ENCODE measurements at places on chromosomes 7 and 10.

DNA sequence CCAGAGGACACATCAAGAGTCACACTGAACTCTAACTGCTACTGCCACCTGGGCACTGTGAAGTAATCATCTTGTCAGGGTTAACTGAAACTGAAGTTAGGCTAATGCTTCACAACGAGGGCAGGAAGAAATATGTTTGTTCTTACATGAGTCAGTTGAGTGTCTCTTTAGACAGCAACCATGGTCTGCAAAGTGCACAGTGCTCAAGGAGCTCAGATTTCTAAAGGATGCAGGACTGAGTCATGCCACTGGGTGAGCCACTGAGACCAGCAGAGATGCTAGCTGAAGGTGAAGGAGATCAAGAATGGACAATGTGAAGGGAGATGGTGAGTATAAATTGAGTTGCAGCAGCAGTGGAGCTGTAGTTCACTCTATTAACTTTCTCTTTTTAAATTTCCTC, 76.0 kb upstream of the CTTNBP2 start:
- no peak for DNase-seq

DNA sequence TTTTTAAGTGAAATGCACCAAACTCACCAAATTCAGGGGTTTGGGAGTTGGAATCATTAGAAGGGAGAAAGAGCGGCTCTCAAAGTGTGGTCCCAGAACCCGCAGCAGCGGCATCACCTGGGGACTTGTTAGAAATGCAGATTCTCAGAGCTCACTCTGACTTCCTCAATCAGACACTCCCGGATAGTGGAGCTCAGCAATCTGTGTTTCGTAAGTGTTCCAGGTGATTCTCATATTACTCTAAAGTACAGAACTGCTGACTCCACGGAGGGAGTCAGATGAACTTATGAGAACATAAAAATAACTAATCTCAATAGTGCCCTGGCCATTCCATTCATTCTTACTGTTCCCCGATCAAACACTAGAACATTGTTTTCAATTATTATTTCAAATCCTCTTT, 358.7 kb upstream of the MYO3A start:
- no peak for DNase-seq

DNA sequence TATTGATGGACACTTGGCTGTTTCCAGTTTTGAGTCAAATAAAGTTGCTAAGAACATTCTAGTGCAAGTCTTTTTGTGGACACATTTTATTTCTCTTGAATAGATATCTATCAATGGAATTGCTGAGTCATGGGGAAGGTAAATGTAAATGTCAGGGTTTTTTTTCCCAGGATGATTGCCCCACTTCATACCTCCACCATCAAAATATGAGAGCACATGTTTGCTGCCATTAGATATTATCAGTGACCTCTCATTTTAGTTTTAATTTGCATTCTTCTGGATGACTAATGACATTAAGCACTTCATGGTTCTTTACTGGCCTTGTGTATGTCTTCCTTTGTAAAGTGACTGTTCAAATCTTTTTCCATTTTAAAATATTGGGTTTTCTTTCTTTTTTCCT, 45.7 kb downstream of the PAPSS2 start:
- DNase-seq = no peak

GRCh38 chr10:45241865-45242520, 73.4 kb downstream of the OR13A1 start:
- DNase-seq = no peak

- DNase-seq = no peak
Observed at GRCh38 chr10:3398825-3399646, 226.5 kb upstream of the PITRM1 start.

DNA sequence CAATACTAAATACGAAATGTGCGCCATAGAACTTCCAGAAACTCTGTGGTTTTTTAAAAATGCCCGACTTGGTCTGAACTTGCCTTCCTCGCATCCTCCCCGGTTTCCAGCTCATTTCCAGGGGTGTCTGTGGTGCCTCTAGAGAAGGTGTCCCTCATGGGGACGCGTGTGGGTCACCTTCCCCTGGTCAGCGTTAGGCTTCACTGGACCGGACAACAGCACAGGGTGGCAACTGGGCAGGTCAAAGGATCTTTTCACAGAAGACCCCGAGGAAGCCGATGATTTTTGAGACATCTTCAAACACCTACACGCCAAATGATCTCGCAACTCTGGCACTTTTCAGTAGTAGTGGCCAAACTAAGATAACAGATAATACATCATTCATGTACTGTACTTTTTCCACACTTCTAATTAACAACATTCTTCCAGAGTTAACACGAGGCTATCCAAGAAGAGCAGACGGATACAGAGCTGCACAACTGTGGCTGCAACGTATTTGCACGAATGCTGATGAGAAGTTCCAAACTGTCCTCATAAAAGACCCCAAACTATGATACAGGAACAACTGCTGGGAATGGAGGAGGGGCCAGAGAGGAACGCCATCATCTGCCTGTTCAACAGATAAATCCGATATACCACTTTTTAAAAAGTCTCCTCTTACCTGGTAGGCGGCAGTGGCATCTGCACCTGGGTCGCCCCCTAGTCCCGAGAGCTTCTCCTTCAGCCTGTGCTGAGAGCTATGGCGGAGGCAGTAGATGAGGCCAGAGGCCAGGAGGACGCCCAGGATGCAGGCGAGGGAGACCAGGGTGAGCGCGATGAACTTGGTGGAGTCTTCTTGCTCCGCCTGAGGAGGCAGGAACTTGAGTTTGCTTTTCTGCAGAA, 345.5 kb downstream of the DNAJB6 start:
- DNase-seq = no peak

DNA sequence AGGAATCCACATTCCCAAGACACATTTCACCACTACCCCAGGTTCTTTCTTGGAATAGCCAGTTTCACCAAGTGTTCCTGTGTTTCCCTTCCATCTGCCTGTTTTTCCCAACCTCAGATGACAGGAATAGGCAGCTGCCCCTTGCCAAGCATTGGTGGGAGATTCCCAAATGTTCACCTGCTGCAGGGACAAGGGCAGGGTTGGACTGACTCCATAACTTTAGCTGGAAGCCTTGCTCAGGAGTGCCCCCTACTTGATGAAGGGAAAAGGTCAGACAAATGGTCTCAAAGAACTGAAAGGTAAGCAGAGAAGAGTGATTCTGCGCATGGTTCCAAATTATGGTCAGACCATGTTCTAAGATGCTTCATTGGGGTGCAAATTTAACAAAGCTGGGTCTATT, 45.1 kb upstream of the LYZL1 start:
- DNase-seq = no peak

- no peak for DNase-seq
Observed at GRCh38 chr10:75265856-75266255, 30.1 kb upstream of the COMTD1 start.

- no peak for DNase-seq
Observed at GRCh38 chr7:49783446-49783845, 10.0 kb downstream of the VWC2 start.

GRCh38 chr7:150663802-150664494, 21.6 kb upstream of the GIMAP2 start:
- DNase-seq = no peak

- no peak for DNase-seq
Observed at GRCh38 chr10:4450981-4451908, 374.8 kb upstream of the AKR1E2 start.

DNA sequence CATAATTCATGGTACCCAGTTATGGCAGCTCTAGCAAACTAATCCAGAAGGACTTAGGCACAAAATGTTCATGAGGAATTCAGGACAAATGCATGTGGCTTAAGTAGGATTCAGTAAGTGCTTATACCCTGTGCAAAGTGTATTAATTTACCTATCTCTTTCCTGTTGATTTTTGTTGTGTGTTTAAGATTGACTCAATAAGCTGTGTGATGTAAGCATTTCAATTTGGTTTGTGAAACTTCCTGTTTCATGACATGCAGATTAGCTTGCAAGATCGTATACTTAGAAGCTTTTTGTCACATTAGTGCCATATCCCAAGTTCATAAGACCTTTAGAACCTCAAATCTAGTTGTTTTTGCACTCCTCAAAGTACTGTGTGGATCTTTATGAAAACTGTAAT, 416.7 kb downstream of the ARL4A start:
- no peak for DNase-seq

DNA sequence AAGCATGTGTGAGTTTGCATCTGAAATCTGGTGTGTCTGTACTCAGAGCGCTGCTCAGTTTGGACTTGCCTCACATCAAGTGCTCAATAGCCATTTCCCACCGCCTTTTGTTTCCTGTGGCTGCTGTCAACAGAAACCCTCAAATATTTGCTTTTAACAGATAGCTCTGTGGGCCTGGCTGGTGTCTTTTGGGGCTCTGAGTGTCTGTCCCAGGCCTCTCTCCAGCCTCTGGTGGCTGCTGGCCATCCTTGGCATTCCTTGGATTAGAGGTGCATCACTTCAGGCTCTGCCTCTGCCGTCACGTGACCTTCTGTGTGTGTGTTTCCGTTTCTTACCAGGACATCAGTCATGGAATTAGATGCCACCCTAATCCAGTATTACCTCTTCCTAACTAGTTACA, 9.3 kb downstream of the YKT6 start:
- DNase-seq = no peak

GRCh38 chr7:90483251-90483650, 13.8 kb downstream of the PTTG1IP2 start:
- no peak for DNase-seq

- DNase-seq = no peak
Observed at GRCh38 chr7:133554330-133554729, 301.5 kb downstream of the EXOC4 start.

DNA sequence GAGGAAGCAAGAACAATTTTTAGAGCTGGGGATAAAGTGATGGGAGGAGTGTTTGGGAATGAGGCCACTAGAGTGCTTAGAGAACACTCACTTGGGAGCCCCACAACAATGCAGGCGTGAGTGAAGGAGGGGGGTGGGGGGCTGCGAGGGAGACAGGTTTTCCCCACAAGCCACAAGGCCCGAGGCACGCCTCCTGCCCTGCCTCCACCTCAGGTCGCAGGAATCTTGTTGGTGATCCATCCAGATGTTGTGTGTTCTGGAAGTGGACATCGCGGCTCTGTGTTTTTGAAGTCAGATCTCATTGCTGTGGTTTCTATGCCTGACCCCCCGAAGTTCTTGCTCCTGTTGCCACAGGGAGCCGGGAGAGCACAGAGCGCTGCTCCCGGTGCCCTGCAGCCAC, 178.0 kb upstream of the BMPER start:
- no peak for DNase-seq

Measured in activated CD4-positive, alpha-beta T cell treated with anti-CD3 and anti-CD28 coated beads for 1 hour (primary cell).